ENCODE measurements at places on chromosomes 5 and 9. TPM values are rescaled to one million over a fixed set of nuclear protein-coding genes. Genes with fewer than 3 reads are reported as not detected.

The ABL1 gene
- 38.8 TPM for total RNA-seq

The TEX53 gene
- total RNA-seq: not detected

The SLC25A25 gene
- total RNA-seq: 17.7 TPM

DNA sequence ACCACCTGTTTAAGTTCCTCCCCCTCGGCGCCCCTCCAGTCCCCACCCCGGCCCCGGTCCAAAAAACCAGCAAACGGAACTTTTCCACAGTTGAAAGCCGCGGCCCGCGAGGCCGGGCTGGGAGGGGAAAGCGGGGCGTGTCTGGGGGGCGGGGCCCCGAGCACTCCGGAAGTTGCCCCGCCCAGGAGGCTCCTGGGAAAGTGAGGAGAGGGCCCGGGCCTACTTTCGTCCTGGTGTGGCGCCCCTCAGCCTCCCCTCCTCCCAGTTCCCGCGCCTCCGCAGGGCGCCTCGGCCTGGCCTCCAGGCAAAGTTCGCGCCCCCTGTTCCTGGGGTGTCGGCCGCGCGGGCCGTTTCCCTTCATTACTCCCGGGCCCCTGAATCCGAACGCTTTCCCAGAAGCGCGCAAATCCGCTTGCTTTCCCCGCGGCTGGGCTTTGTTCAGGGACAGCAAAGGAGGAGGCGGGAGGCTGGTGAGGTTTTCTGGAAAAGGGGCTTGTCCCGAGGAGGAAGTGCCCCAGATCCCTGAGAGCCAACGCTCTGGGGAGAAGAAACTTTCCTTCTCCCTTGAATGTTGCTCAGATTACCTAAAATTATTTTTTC, 4.5 kb upstream of the DMRT3 start:
- H3K27me3 ChIP-seq: peaks cover 70% of the 10 kb centered on the region
- no peak overlapping the region for H3K4me3 ChIP-seq
- peaks cover 4% of the 10 kb centered on the region for H3K4me1 ChIP-seq
- H3K27ac ChIP-seq: no peak overlapping the region

GRCh38 chr5:32360906-32361305, 48.2 kb upstream of the MTMR12 start:
- no peaks in the 10 kb centered on the region for H3K27me3 ChIP-seq
- no peak for DNase-seq
- no peaks in the 10 kb centered on the region for H3K4me1 ChIP-seq
- no peak overlapping the region for H3K4me3 ChIP-seq

GRCh38 chr9:92749934-92750315, 14.7 kb downstream of the BICD2 start:
- peaks cover 20% of the 10 kb centered on the region for H3K4me1 ChIP-seq
- H3K27me3 ChIP-seq: no peaks in the 10 kb centered on the region
- DNase-seq: no peak
- H3K27ac ChIP-seq: no peak overlapping the region

- H3K27ac ChIP-seq: no peak within 1 kb of the TSS
- H3K4me3 ChIP-seq: no peak within 1 kb of the TSS
- no peaks in the 10 kb centered on the region for H3K27me3 ChIP-seq
- H3K36me3 ChIP-seq: no peaks in the 10 kb centered on the region
- DNase-seq: no peak
- H3K4me1 ChIP-seq: no peaks in the 10 kb centered on the region
These were observed at the start of gene HSPB3 for GRCh38 chr5:54455413-54456157. HSPB3 (plus strand) TSS chr5:54455699; CDS start chr5:54455790, 91 bp downstream.

- no peaks in the 10 kb centered on the region for H3K4me1 ChIP-seq
- no peak overlapping the region for H3K27ac ChIP-seq
- H3K36me3 ChIP-seq: no peaks in the 10 kb centered on the region
These were observed 4.1 kb upstream of the IER5L start for GRCh38 chr9:129182122-129182521.

The PLPPR1 gene
- total RNA-seq: not detected

- no peak overlapping the region for H3K27ac ChIP-seq
- H3K27me3 ChIP-seq: no peaks in the 10 kb centered on the region
- no peak for DNase-seq
- no peaks in the 10 kb centered on the region for H3K4me1 ChIP-seq
- H3K36me3 ChIP-seq: no peaks in the 10 kb centered on the region
These were observed 79.8 kb downstream of the LMX1B start for GRCh38 chr9:126693428-126693944.

- no peak overlapping the region for H3K4me3 ChIP-seq
- no peaks in the 10 kb centered on the region for H3K36me3 ChIP-seq
- no peak overlapping the region for H3K27ac ChIP-seq
- H3K4me1 ChIP-seq: no peaks in the 10 kb centered on the region
These were observed 48.8 kb downstream of the TRPM3 start for GRCh38 chr9:71072587-71072986.

The NR4A3 gene
- 37.5 TPM for total RNA-seq

DNA sequence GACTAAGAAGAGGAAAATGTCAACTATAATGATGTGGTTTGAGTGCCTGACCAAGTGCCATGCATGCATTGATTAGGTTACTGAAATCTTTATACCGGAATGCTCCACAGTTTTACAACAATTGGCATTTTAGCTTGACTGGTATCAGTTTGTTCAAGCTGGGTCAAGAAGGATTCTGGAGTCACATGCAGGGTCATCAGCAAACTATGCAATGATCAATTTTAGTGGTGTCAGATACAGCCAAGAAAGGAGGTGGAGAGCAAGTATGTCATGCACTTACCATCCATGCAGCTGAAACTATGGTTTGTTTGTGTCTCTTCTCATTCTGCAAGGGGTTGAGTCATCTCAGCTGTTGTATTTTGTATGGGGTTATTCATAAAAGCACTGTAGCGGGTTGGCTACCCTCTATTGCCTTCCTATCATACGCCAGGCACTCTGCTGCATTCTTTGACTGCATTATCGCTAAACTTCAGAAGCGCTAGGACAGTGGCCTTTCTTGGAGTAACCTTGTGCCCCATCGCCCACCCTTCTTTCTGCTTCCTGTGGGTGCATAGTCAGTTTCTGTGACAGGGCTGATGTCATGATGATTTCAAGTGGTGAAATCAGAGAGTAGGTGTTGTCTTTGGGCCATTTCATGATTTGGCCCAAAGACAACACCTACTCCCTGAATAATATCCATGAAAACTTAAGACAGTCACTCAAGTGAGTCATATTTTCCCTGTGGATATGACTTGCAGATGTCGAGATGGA, 145.4 kb downstream of the MTX3 start:
- no peaks in the 10 kb centered on the region for H3K27me3 ChIP-seq
- no peak overlapping the region for H3K27ac ChIP-seq
- H3K4me1 ChIP-seq: no peaks in the 10 kb centered on the region
- H3K36me3 ChIP-seq: no peaks in the 10 kb centered on the region
- DNase-seq: no peak

DNA sequence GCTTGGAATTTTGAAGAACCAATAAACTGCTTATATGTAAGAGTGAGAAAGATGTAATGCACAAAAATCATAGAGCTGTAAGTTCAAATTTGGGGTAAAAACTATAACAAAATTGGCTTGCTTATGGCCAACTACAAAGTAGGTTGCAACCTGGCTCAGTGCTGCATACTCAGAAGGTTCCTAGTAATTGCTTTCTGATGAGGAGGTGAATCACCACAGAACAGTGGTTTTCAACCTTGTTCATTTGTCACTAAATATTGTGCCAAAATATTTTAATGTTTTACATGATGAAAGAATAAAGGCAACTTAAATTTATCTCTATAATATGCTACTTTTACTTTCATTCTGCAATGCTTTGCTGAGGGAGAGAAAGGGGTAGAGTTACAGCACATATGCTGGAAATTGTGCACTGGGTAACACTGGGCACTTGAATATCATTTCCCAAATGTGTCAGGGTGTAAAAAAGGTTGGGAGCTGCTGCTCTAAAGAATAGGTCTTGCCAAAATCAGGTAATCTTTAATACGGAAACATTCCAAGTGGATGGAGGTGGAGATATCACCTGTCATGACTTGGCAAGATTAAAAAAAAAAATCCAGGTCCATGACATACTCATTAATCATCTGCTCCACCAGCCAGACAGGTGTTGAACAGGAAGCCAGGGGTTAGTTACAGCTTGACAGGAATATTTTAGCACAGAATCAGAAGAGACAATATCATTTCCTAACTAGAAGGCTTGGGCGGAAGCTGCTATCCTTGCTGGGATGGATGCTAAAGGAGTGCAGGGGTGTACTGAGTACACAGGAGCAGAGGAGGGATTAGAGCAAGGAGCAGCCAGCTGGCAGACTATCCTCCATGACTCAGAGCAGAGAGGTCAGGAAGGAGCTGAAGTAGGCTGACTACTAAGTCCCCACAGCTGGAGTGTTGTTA, 34.6 kb upstream of the CCL21 start:
- H3K27me3 ChIP-seq: peaks cover 4% of the 10 kb centered on the region
- no peaks in the 10 kb centered on the region for H3K36me3 ChIP-seq
- no peak for DNase-seq
- no peaks in the 10 kb centered on the region for H3K4me1 ChIP-seq
- no peak overlapping the region for H3K27ac ChIP-seq

Measured in CD8-positive, alpha-beta memory T cell (primary cell).